ENCODE measurements at places on chromosomes 16 and 17. TPM values are rescaled to one million over a fixed set of nuclear protein-coding genes. Genes with fewer than 3 reads are reported as not detected.

The GSDMA gene
- total RNA-seq: not detected

The KRT25 gene
- total RNA-seq: not detected

- DNase-seq: no peak
Observed at GRCh38 chr16:63575041-63575440, 1538.8 kb upstream of the CDH8 start.

GRCh38 chr16:49635009-49635350 is 220.9 kb downstream of the ZNF423 start:
- DNase-seq: no peak

The PABPN1L gene
- 0.54 TPM for total RNA-seq

- DNase-seq: no peak
Observed at GRCh38 chr16:12794486-12795387, 8.9 kb downstream of the CPPED1 start.

The C16orf89 gene
- not detected for total RNA-seq
